ENCODE measurements at places on chromosomes 11 and 22.

DNA sequence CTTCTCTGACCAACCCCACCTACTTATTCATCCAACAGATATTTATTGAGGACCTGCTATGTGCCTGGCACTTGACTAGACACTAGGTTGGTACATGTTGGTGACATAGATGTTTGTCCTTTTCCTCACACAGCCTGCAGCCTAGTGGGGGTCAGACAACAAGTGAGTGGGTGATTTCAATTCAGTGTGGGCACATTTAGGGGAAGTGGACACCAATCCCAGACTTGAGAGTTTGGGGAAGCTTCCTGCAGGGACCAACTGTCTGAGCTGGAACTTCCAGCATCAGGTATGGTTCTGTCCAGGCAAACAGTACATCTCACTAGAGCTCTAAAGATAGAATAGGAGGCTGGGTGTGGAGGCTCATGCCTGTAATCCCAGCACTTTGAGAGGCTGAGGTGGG, 5.8 kb upstream of the BCL9L start:
- DNase-seq, result no peak

DNA sequence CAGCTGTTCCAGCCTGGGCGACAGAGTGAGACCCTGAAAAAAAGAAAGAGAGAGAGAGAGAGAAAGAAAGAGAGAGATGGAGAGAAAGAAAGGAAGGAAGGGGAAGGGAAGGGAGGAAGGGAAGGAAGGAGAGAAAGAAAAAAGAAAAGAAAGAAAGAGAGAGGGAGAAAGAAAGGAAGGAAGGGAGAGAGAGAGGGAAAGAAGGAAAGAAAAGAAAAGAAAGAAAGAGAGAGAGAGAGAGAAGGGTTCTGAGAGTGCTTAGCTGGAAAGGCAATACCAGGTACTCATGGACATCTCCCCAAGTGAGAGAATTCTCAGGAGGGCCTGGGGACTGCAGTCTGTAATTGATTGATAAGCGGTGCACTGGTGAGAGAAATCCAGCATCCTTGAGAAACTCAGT, 12.8 kb upstream of the PRAME start:
- DNase-seq, result no peak

DNA sequence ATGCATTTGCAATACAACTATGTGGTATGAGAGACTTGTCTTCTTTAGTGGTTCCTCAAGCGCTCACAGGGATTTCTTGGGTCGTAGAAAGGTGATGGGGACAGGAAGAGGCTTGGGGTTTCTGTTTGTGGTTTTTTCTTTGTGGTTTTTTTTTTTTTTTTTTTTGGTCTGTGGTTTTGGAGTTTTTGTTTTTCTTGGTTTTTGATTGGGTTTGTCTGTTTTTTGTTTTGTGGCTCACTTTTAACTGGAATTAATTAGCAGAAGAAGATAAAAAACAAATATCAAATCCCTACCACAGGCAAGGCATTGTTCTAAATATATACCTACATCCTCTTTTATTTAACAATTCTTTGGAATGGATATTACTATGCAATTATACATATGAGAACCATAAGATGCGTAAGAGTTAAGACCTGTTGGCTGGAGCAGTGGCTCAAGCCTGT, 5.5 kb downstream of the TTC28 start:
- no peak for DNase-seq

GRCh38 chr11:62534779-62535545, 11.6 kb downstream of the AHNAK start:
- no peak for DNase-seq

DNA sequence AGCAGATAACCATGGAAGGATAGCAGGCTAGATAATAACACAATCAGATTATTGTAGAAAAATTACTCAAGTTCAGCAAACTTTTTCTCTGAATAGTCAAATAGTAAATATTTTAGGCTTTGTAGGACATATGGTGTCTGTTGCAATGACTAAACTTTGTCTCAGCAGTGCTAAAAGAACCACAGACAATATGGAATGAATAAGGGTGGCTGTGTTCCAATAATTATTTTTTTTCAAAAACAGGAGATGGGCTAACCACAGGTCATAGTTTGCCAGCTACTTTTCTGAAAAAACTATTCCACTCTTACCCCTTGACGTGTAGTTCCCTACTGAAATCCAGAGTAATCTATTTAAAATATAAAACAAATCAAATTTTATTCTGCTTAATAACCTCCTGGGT, 153.9 kb upstream of the LRRC4C start:
- DNase-seq, result no peak

DNA sequence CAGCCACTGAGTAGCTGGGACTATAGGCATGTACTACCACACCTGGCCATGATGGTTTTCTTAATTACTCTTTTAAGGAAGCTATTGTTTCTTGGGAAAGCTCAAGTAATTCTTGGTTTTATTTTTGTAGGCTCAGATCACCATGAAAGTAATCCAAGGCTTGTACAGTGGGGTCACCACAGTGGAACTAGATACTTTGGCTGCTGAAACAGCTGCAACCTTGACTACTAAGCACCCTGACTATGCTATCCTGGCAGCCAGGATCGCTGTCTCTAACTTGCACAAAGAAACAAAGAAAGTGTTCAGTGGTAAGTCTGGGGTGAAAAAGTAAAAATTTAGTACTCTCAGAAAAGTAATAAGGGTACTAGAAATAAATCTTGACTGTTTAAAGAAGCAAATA, 11.3 kb downstream of the RRM1 start:
- no peak for DNase-seq

- no peak for DNase-seq
These were observed 2.5 kb downstream of the FAM227A start for GRCh38 chr22:38653741-38654140.

- DNase-seq, result no peak
These were observed 412.7 kb downstream of the ETS1 start for GRCh38 chr11:128174465-128175291.
